Spinal cord (tissue), 10 donors: ENCODE measurements at places on chromosomes 16 and 17. TPM values are rescaled to one million over a fixed set of nuclear protein-coding genes. Genes with fewer than 3 reads are reported as not detected.

DNA sequence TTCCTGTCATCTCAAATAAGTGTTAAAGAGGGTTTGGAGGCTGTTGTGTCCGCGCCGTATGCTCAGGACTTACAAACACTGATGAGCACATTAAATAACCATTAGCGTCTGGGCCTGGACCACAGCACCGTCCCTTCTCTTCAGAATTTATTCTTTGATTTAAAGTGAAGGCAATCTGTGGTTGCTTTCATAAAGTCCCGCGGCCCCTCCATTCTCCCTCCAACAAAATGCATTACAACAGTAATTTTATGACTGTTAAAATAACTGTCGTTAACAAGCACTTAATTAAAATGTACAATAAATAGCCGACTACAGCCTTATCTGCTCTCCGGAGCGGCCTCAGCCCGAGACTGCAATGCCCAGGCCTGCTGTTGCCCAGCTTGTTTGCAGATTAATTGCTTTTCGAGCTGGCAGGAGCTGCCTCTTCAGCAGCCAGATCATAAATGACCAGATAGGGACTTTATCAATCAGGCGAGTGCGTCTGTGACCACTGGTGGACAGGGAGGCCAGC lies 30.6 kb upstream of the IRX3 start:
- H3K27me3 ChIP-seq, result peaks cover 5% of the 10 kb centered on the region
- H3K4me1 ChIP-seq, result peaks cover 17% of the 10 kb centered on the region
- no peak for DNase-seq
- no peaks in the 10 kb centered on the region for H3K36me3 ChIP-seq
- H3K27ac ChIP-seq, result no peak overlapping the region

DNA sequence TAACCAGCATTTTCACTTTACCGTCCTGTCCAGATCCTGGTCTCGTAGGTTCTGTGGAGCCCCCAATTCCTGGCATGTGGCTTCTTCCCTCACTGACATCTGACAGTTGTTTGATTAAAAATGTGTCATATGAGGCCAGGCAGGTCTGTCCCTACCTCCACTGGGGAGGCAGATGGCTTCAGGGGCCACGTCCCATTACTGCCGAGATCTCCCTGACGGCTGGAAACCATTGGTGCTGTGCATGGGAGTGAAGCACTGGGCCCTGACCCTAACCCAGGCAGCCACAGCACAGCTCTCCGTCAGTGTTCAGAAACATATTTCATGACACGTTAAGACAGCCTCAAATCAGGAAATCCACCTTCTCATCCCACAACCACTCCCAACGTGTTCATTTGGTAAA lies 77.5 kb downstream of the GNAO1 start:
- no peak overlapping the region for H3K27ac ChIP-seq
- peaks cover 36% of the 10 kb centered on the region for H3K4me1 ChIP-seq
- DNase-seq, result no peak
- no peak overlapping the region for H3K4me3 ChIP-seq
- peaks cover 18% of the 10 kb centered on the region for H3K36me3 ChIP-seq
- no peaks in the 10 kb centered on the region for H3K27me3 ChIP-seq

GRCh38 chr16:28990375-28991040 lies 5.7 kb downstream of the LAT start:
- H3K36me3 ChIP-seq, result peaks cover 52% of the 10 kb centered on the region
- no peak overlapping the region for H3K4me3 ChIP-seq
- no peak for DNase-seq
- H3K27ac ChIP-seq, result no peak overlapping the region
- no peaks in the 10 kb centered on the region for H3K4me1 ChIP-seq
- no peaks in the 10 kb centered on the region for H3K27me3 ChIP-seq

- H3K4me1 ChIP-seq, result peaks cover 18% of the 10 kb centered on the region
- no peak for DNase-seq
- no peaks in the 10 kb centered on the region for H3K36me3 ChIP-seq
- no peak overlapping the region for H3K27ac ChIP-seq
- no peaks in the 10 kb centered on the region for H3K27me3 ChIP-seq
Measured at GRCh38 chr17:33266116-33266515, 27.0 kb downstream of the ASIC2 start.

DNA sequence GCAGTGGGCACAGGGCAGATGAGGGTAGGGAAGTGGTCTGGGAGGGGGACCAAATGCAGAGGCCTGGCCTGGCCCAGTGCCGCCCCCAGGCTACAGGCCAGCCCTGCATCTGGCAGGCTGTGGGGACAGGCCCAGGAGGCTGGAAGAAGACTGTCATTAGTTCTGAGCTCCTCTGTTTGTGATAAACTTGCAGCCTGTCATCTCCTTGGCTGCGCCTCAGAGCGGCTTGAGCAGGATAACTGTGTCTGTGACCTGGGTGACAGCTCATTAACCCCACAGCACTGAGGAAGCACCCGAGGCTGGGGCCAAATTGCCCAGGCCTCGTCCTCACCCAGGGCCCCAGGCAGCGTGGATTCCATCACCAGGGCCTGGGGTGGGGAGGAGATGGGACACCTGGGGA lies 23.9 kb downstream of the ABCC3 start:
- no peak overlapping the region for H3K4me3 ChIP-seq
- no peaks in the 10 kb centered on the region for H3K36me3 ChIP-seq
- no peak overlapping the region for H3K27ac ChIP-seq
- no peaks in the 10 kb centered on the region for H3K27me3 ChIP-seq
- no peak for DNase-seq
- H3K4me1 ChIP-seq, result peaks cover 18% of the 10 kb centered on the region

DNA sequence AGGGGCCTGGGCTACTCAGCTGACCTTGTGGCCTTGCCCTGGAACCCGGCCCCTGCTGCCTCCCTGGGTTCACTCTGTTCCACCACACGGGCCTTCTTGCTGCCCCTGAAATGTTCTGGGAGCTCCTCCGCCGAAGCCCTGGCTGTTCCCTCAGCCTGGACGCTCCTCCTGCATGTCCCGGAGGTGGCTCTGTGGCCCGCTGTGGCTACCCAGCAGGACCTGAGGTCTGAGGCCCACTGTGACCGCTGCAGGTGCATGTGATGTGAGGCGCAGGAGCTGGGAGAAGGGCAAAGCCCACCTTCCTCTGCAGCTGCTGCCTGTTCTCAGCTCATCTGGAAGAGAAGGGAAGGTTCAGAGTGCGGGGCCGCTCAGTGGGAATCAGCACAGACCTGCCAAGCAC lies 38.9 kb upstream of the ACSF3 start:
- DNase-seq, result no peak
- no peak overlapping the region for H3K27ac ChIP-seq
- no peaks in the 10 kb centered on the region for H3K27me3 ChIP-seq
- no peak overlapping the region for H3K4me3 ChIP-seq

- no peak overlapping the region for H3K4me3 ChIP-seq
- H3K27ac ChIP-seq, result no peak overlapping the region
- peaks cover 17% of the 10 kb centered on the region for H3K4me1 ChIP-seq
- no peak for DNase-seq
Measured at GRCh38 chr16:75559564-75560372, 3.7 kb upstream of the TMEM231 start.

DNA sequence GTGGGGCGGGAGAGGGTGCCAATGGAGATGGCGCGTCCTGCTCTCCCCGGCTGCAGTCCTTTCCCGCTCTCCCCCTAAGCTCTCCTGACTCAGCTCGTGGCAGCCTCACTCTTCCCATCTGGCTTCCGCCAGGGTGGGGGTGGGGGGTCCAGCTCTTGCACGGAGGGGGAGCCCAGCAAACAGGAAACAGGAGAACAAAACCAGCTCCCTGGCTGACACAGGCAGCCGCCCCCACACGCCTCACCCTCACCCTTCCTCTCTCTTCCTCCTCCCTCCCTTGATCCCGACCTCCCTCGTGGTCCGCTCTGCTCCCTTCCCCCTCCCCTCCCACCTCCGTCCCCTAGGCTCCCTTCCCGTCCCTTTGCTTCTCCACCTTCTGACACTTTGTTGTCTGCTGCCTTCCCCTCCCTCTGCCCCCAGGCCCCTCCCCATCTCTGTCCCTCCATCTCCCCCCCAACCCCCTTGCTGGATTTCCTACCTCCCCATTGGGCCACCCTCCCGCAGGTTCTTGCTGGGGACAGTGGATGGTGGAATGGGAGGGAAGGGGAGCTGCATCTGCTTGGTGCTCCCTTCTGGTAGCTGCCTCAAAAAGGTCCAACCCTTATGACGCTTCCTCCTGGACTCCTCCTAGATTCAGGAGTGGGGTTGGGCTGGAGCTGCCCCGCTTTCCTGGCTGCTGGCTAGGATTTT lies 23.7 kb downstream of the ARHGAP23 start:
- peaks cover 83% of the 10 kb centered on the region for H3K4me1 ChIP-seq
- peaks cover 9% of the 10 kb centered on the region for H3K36me3 ChIP-seq
- peak overlapping the region; percentile 14 for H3K4me3 ChIP-seq
- DNase-seq, result no peak

DNA sequence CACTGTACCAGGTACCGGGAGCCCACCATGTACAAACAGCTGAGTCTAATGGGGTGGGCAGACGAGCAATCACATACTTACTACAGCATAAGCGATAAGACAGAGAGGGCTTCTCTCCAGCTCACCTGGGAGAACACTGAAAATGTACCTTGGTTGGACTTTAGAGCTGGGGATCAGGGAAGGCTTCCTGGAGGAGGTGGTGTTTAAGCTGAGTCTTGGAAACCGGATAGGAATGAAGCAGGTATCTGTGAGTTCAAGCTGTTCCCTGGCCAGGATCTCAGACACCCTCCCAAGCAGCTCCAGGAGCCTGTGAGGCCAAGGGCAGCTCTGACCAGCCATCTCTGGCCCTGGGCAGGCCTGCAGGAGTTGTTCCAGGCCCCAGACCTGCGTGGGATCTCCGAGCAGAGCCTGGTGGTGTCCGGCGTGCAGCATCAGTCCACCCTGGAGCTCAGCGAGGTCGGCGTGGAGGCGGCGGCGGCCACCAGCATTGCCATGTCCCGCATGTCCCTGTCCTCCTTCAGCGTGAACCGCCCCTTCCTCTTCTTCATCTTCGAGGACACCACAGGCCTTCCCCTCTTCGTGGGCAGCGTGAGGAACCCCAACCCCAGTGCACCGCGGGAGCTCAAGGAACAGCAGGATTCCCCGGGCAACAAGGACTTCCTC lies 8.0 kb upstream of the SERPINF1 start:
- no peaks in the 10 kb centered on the region for H3K36me3 ChIP-seq
- DNase-seq, result no peak
- H3K27me3 ChIP-seq, result no peaks in the 10 kb centered on the region
- H3K4me3 ChIP-seq, result no peak overlapping the region
- peaks cover 21% of the 10 kb centered on the region for H3K4me1 ChIP-seq
- no peak overlapping the region for H3K27ac ChIP-seq

DNA sequence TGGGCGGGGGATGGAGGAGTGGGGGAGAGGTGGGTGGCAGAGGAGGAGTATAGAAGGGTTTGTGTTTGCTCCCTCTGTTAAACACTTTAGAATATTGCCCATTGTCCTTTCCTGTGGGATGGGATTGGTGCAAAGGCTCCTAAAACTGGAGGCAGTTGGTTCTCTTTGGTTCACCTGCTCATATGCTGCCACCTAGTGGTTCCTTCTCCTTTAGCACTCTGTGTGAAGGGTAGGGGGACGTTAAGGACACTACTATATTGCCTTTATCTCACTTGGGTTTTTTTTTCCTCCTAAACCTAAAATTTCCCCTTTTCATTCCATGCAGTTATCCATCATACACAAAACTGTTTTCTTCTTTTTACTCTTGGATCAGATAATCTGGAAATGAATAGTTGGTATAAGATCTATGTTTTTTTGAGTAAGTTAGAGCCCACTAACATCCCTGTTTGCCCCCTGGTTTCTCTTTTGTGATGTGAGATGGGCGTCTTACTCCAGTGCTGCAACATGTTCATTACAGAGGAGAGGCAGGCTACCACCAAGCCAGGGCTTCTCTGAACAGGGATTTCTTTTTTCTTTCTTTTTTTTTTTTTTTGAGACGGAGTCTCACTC lies 23.8 kb downstream of the SNX11 start:
- H3K36me3 ChIP-seq, result peaks cover 4% of the 10 kb centered on the region
- no peaks in the 10 kb centered on the region for H3K27me3 ChIP-seq
- DNase-seq, result no peak

DNA sequence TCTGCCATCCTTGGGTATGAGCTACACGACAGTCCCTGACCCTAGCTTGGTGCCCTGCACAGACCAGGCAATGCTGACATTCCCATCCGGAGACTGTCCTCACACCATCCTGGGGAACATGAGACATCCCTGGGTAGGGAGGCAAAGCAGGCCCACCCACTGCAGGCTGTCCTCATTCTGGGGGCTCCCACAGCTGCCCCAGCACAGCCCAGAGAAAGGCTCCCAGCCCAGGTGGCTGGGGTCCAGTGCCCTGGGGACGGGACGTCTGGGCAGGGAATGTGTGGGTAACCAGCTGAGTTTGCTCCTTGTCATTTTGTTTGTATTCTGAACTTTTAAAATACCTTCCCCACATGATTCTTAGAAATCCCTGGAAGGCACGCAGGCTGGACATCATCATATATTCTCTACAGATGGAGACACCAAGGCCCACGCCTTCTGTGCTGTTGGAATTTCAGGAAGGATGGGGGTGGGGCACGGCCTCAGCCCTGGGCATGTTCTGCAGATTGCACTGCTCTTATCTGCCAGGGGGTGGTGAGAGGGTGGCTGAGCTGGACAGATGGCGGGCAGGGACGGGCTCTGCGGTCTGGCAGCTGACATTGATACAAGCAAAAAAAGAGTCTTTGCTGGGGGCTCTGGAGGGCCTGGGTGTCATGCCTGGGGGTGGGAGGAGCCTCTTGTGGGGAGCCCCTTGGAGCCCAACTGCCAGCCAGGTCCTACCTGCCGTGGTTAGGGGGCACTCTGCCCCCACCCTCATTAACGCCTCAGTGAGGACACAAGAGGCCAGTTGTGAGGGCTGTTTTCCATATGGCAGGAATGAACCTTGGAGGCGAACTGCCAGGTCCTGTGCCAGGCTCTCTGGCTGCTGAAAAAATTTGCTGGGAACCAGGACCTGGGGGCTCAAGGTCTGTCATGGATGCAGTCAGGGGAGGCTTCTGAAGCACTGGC lies 28.4 kb downstream of the LRRC75A start:
- H3K27ac ChIP-seq, result no peak overlapping the region
- H3K4me1 ChIP-seq, result peaks cover 22% of the 10 kb centered on the region
- DNase-seq, result peak; percentile 67
- peaks cover 49% of the 10 kb centered on the region for H3K36me3 ChIP-seq
- H3K27me3 ChIP-seq, result no peaks in the 10 kb centered on the region

GRCh38 chr16:27355610-27356009 lies 41.8 kb downstream of the IL4R start:
- no peak for DNase-seq
- no peaks in the 10 kb centered on the region for H3K4me1 ChIP-seq
- no peak overlapping the region for H3K27ac ChIP-seq
- no peaks in the 10 kb centered on the region for H3K27me3 ChIP-seq

DNA sequence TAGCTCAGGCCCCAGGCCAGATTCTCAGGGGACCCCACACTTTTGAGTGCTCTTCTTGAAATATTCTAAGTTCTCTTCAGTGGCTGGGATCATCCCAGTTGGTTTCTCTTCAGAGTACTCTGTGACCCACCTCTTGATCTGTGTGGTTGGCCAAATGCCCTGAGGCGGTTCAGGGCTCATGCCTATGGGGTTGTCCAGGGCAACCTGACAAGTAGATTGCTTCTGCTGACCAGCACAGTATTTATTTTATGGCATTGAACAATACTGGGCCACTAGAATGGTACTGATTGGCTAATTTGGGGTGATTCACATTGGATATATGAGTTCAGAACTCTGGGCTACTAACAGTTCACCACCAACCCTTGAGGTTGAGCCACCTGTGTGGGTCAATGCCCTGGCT lies 7.4 kb upstream of the GOSR2 start:
- H3K4me3 ChIP-seq, result no peak overlapping the region
- H3K4me1 ChIP-seq, result no peaks in the 10 kb centered on the region
- no peaks in the 10 kb centered on the region for H3K36me3 ChIP-seq
- no peak overlapping the region for H3K27ac ChIP-seq
- no peaks in the 10 kb centered on the region for H3K27me3 ChIP-seq

The GJD3 gene
- not detected for polyA plus RNA-seq

The ARL5C gene
- 0.48 TPM for polyA plus RNA-seq

The GDPD3 gene
- 10.9 TPM for polyA plus RNA-seq

The ABCA3 gene
- polyA plus RNA-seq, result 87.9 TPM
